ENCODE measurements at places on chromosomes 11 and 22.

DNA sequence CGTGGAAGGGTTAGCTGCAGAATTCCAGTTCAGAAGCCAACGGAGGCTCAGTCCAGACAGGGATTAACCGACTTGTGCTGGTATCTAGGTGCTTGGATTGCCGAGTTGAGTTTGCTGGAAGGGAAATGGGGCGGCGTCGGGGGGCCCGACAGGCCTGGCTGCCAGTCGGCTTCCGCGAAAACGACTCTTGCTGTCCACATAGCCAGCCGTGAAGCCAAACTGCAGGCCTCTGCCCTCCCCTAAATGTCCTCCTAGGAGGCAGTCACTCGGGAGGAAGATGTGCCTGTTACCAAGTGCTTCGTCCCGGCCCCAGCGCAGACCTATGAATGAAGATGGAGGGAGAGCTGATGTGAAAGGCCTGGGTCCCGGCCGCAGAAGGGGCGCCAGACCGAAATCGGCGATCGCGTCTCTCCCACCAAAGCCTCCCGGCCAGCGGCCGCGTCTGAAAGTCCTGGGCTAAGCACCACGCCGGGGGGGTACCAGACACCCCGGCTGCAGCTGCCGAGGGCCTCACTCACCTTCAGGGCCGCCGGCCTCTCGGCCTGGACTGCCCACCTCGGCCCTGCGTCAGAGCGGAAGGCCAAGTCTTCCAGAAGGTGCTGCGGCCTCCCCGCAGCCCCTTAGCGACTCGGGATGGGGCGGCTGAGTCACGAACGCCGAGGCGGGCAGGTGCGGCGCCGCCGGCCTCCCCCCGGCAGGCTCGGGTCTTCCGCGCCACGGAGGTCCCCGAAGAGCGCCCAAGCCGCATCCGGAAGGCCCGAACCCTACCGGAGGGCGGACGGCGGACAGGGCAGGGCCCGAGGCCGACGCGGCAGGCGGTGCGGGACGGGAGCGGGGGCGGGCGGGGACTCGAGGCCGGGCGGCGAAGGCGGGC, 7.5 kb downstream of the DPAGT1 start:
- DNase-seq = no peak

DNA sequence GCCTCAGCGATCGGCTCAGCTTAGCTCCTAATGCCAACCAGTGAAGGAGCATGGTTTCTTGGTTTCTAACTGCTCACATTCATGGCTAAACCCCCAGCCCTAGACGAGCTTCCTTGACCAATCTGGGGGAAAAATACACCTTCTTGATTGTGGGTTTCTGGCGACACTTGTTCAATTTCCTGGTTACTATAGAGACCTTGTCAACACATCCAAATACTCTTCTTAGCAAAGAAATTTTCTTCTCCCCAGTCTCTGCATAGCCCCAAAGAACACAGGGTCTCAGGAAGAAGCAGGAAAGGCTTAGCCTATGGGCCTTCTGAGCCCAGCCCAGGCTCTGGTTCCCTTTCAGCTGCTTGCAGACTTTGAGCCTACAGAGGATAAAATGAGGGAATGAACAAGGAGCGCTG, 88.5 kb upstream of the SYT13 start:
- DNase-seq = no peak

DNA sequence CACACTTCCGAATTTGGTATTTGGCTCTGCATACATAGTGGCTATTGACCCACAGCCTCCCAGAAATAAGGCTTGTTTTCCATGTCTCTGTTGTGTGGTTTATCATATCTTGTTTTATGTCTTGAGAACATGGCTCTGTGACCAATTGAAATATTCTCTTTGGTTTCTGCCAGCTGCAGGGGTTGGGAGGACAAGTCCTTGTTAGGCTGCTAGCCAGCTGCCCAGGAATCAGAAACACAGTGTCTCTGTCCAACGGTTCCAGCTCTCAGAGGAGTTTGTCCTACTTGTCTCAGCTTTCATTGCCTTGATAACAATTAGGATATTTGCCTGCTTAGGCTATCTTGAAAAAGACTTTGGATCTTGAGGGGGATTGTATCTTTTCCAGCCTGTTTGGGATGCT, 6.0 kb upstream of the SLC7A4 start:
- DNase-seq = no peak

GRCh38 chr11:34586488-34587281, 34.2 kb upstream of the EHF start:
- no peak for DNase-seq

- DNase-seq = no peak
Observed at GRCh38 chr11:124442442-124442841, 3.1 kb downstream of the OR8B8 start.

DNA sequence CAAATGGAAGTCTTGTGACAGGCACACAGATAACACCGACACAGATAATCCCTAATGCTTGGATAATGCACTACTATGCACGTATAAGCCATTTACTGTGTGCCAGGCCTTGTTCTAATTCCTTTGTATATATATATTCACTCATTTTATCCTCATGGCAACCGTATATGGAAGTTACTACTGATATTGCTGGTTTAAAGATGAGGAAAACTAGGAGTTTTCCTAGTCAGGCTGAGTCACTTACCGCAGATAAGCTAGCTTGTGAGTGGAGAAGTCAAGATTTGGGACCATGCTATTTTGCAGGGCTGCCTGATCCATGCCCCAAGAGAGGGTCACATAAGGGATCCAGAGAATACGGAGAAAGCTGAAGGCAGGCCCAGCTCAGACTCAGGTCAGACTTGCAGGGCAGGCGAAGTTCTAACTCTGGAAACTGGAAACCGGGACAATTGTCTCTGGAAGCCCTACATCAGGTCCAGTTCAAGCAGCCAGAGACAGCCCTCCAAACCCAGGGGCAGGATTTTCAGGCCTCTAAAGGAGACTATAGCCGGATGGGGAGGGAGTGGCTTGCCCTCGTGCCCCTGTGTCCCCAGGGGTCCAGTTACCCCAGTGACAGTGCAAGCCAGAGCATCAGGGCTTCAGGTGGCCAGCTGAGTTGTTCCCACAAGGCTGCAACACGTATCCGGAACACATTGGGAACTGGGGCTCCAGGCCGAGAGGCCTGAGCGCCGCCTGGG, 534.8 kb downstream of the INSC start:
- DNase-seq = no peak

GRCh38 chr11:93783362-93783761, 720 bp upstream of the MED17 start:
- DNase-seq = no peak

DNA sequence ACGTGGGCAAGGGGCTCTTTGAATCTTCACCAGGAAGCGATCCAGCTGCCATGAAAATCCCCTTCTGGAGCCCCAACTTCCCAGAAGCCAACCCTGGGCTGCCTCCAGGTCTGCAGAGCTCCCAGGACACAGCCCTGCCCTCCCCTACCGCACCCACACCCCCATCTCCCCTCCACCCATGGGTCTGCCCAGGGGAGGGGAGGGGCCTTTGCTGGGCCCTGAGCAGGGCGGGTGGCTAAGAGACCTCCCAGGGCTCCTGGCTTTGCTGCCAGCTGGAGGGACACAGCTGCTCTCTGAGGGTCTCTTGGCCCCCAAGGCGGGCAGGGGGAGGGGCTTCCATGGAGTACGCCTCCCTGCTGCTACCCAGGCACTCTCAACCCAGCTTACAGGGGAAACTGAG, 64.1 kb downstream of the WNT7B start:
- DNase-seq = no peak

GRCh38 chr11:34275486-34275885, 82.3 kb downstream of the ABTB2 start:
- no peak for DNase-seq

Measured in naive thymus-derived CD4-positive, alpha-beta T cell (primary cell).